ENCODE measurements at places on chromosomes 12 and 14.

DNA sequence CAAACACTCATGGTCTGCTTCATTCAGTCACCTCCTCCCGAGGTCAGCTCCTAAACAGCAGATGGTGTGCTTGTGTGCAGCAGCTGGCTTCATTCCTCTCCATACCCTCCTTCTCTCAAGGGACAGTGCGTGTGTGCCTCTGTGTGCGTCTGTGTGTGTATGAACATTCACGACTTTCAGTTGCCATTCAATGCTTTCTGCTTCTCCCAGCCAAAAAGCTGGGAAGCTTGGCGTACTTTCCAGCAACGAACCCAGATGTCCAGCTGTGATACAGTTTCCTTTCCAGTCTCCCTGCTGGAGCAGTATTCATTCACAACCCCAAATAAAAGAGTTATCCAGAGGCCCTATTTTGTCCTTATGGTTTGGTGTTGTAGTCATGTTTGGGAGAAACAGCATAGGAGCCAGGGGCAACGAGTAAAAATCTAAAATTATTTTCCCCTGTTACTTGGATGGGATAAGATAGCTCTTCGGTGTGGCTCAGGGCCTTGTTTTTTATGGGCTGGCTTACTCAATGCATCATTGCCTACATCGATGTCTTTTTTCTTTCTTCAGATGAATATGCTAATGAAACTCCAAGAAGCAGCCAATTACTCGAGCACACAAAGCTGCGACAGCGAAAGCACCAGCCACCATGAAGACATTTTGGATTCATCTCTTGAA is 379.3 kb downstream of the NAV3 start:
- DNase-seq, result no peak

DNA sequence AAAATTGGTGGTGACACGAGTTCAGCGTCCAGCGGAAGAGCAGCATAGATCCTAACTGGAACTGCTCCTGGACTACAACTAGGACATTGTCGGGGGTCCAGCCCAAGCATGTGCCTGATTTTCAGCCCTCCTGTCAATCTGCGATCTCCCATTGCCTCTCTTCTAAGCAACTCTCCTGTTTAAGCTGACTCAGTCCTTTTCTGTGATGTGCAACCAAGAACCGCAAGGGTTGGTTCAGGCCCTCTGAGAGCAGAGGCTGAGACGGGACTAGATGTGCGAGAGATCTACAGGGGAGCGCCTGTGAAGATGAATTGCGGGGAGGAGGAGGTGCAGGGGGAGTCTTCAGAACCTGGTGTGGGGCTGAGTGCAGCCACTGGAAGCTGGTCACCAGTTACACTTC is 3.7 kb upstream of the PAPLN start:
- no peak for DNase-seq

GRCh38 chr12:1421091-1421846 is 173.1 kb downstream of the FBXL14 start:
- DNase-seq, result no peak

- no peak for DNase-seq
These were observed 188.3 kb downstream of the CALM1 start for GRCh38 chr14:90585106-90585505.

- DNase-seq, result no peak
These were observed 8.6 kb downstream of the RAN start for GRCh38 chr12:130880411-130880885.

- DNase-seq, result no peak
These were observed 31.2 kb downstream of the GSC start for GRCh38 chr14:94738751-94739150.

DNA sequence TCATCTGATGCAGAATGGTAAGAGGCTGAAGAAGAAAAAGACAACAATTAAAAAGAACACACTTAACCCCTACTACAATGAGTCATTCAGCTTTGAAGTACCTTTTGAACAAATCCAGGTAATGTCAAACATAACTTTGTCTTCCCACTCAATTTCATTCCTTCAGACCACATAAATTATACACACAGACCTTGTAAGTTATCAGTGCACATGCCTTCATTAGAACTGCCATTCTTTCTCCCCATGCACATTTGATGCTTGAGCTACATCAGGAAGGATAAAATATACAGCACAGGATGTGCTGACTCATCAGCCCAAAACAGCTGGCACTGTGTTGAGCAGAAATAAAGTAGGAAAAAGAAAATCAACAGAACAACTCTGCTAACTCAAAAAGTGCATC is 246.7 kb downstream of the PAWR start:
- no peak for DNase-seq

- peak; percentile 57 for DNase-seq
These were observed 47.2 kb upstream of the CTDSP2 start for GRCh38 chr12:57893431-57894353.

DNA sequence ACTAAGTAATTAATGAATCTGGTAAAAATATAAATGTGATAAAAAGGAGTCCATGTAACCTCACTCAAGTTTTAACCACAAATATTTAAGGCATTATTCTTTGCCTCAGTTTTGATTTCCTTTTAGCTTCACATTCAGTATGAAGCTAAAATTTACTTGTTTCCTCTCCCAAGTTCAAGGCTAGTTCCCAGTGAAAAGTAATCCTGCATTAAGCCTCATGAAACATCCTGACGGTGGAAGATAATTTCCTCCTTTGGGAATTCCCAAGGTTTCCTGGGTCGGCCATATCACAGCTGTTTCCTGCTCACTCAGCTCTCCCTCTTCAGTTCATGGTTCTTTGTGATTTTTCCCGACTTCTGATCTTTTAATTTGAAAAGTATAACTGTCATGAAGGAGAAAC is 1256.8 kb upstream of the FLRT2 start:
- DNase-seq, result no peak

- DNase-seq, result no peak
These were observed 46.3 kb upstream of the PTGDR start for GRCh38 chr14:52220924-52221811.

All from HTR-8/SVneo (cell line).